Frontal cortex (tissue), 4 donors: ENCODE measurements at places on chromosomes 7 and 10.

- no peak for DNase-seq
Measured at GRCh38 chr7:115267503-115267902, 345.6 kb downstream of the MDFIC start.

DNA sequence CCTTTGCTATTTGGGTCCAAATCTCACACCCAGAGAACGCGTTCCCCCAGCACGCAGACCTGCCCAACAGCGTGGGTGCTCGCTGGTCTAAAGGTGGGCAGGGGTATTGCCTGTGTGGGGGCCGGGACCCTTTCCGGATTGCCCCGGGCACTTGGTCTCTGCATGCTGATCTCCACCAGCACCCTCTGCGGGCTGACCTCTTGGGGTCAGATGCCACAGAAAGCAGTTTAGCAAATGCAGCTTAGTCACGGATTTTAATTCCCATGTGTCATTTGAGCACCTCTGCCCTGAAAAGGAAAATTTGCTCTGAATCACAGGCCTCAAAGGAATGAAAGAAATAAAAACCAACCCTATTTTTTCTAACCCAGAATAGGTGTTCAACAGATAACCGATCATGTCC is 46.7 kb downstream of the PKD1L1 start:
- DNase-seq: no peak

- DNase-seq: no peak
Measured at GRCh38 chr7:38796626-38797501, 112.1 kb downstream of the VPS41 start.

GRCh38 chr10:110858297-110858934 is 13.3 kb upstream of the PDCD4 start:
- DNase-seq: no peak

GRCh38 chr7:121273467-121274167 is 55.2 kb upstream of the WNT16 start:
- DNase-seq: no peak

DNA sequence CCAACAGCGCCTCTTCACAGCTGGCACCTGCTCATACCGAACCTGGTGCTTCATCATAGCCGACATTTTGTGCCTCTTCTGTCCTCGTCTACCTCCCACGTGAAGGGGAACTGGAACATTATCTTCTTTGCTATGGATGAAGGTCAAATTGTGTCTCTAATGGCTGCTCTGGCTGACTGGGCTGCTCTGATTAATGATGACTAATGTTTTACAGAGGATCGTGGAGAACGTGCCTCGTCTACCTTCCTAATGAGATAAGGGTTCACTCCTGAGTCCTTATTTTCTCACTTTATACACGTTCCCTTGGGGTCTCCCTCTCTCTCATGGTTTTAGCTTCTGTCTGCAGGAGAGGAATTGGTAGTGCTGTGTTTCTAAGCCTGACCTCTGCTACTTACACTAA is 420.3 kb downstream of the PHTF2 start:
- no peak for DNase-seq
